ENCODE measurements at places on chromosomes 3 and 15.

DNA sequence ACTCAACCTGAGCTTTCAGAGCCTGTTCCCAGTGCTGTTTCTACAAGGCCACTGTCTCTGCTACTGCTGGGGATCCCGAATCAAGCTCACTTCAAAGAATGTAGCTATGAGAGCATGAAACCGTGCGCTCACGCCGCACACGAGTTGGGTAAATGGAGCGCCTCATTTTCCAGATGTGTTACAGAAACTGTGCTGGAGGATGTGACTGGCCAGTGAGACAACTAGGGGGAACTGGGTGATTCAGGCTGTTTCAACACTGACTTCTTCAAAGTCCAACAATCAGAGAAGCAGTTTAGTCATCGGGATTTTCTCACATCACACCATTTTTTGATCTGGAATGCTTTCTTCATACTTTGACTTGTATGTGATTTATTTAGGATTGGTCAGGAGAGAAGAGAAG lies 3.5 kb downstream of the ZNF710 start:
- DNase-seq: no peak

DNA sequence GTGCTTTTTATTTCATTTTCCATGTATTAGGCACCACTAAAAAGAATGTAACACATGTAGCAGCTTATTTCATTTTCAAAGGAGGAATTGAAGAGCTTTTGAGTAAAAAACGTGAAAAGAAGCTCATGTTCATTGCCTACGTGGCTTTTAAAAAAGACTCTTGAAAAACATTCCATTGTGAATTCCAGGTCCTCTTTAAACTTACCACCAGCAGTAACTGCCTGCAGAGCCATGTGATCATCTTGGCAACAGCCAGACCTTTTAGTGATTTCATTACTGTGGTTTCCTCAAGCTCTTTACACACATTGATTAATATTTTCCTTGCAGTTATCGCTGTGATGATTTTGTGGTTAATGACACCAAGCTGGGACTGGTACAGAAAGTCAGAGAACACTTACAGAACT lies 43.8 kb upstream of the FBXL22 start:
- DNase-seq: peak; percentile 59

- peak; percentile 87 for DNase-seq
Measured at GRCh38 chr3:63349583-63350573, 71.8 kb downstream of the SYNPR start.

DNA sequence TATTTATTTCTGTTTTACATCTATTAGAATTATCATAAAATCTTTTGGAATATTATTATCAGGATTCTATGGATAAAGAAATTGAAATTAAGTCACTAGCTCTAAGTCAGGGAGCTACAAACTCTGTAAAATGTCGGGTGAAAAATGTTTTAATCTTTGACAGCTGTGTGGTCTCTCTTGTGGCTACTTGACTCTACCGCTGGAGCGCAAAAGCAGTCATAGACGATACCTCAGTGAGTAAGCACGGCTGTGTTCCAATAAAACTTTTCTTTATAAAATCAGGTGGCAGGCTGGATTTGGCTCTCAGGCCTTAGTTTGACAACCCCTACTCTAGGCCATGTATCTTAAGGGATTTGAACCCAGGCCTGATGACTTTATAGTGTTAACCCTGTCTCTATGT lies 88.5 kb upstream of the PFN2 start:
- no peak for DNase-seq

GRCh38 chr3:110485389-110485788 lies 586.2 kb upstream of the NECTIN3 start:
- DNase-seq: no peak

GRCh38 chr3:31946484-31947081 lies 34.5 kb downstream of the OSBPL10 start:
- no peak for DNase-seq

DNA sequence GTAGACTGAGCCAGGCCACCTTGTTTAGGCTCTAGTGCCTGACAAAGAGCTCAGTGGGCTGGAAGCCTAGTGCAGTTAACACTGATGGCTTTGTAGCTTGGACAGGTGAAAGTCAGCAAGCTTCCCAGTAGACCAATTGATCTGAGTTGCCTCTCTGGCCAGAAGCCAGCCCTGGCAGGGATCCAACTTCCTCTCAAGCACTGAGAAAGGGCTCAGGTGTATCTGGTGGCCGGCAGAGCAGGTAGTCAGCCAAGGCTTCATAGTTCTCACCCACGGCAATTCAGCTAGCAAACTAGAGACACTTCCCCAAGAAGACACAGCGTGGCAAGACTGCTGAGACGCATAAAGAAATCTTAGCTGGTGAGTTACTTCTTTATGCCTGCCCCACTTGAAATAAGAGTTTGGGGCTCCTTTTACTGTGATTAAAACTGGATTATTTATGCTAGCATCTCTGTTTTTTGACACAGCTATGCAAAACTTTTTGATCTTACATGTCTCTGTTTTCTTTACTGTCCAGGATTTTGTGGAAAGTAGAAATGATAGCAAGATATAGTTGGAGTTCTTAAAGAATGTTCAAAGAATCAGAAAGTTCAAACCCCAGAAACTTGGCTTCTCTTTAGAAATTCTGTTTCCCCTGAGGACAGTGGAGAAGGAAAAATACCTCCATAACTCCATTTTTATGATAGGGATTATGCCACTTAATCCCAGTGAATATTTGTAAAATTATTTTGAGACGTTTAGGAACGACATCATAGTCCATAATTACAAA lies 8.4 kb upstream of the CA12 start:
- peak; percentile 41 for DNase-seq

DNA sequence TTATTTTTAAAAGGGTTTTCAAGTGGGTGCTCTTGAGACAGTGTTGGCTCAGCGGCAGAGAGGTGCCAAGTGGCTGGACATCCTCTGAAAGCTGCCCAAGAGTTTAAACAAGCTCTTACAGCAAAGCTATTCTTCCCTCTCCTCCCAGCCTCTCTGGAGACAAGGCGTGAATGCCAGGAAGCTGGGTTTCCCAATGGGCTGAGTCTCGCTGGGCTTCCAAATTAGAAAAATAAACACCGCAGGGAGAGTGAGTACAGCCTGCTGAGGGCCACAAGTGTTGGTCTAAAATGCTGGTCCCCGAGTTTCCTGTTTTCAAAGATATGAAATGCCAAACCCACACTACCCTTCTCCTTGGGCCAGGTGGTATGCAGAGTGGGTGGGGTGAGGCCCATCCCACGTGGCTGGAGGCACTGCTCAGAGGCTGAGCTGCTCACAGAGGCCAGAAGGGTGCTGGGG lies 36.4 kb downstream of the ZDHHC3 start:
- DNase-seq: no peak

DNA sequence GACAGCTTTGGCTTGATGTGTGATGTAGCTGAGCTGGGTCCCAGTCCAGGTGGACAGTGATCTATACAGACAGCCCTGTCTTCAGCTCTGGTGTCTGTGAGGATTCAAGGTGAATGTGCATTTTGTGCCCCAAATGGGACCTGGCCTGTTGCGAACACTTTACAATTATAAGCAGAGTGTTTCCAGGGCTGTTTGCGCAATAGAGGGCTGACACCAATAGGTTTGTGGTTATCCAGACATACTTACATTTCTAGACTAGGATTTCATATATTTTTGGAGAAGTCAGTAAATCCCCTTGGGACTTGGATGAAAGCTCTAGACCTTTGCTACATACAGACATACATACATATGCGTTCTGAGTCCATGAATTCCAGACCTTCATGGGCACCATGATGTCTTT lies 4.2 kb upstream of the TATDN2 start:
- no peak for DNase-seq

DNA sequence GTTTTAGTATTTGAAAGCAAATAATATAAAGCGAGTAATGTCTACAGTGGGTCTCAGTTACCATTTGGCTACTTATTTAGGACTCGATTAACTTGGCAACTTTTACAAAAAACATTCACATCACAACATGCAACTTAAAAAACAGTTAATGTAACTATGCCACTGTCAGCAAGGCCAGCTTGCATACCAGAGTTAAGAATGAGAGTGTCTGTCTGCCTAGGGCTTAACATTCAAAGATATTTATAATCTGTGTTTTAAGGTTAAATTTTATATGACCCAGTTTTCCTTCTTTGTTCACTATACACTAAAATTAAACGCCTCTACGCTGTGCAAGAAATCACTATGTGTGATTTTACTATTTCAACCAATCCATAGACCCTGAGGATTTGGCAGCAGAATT lies 5.2 kb upstream of the CDAN1 start:
- no peak for DNase-seq

GRCh38 chr3:139202226-139202958 lies 141.4 kb upstream of the MRPS22 start:
- peak; percentile 10 for DNase-seq

- no peak for DNase-seq
Measured at GRCh38 chr15:101525087-101525669, 35.7 kb upstream of the PCSK6 start.

DNA sequence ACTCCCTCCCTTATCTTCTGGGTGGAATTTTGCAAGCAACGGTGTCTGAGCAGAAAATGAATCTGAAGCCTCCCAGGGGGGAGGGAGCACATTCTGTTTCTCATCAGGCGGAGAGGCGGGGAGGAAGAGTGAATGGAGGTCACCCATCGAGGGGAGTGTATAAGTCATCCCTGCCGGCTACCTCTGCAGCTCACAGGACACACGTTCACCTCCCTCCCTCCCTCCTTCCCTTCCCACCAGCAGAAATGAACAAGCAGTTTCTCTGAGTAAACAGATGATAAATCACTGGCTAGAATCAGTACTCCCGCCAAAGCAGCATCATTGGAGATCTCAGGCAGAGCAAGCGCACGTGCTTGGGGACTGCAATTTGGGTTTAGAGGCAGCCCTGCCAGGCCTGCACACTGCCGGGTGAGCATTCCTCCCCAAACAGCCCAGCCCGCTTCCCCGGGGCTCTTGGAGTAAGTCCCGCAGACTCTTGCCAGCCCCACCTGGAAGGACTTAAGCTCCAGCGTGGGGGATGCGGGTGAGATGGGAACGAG lies 38.3 kb downstream of the CPN2 start:
- peak; percentile 69 for DNase-seq

DNA sequence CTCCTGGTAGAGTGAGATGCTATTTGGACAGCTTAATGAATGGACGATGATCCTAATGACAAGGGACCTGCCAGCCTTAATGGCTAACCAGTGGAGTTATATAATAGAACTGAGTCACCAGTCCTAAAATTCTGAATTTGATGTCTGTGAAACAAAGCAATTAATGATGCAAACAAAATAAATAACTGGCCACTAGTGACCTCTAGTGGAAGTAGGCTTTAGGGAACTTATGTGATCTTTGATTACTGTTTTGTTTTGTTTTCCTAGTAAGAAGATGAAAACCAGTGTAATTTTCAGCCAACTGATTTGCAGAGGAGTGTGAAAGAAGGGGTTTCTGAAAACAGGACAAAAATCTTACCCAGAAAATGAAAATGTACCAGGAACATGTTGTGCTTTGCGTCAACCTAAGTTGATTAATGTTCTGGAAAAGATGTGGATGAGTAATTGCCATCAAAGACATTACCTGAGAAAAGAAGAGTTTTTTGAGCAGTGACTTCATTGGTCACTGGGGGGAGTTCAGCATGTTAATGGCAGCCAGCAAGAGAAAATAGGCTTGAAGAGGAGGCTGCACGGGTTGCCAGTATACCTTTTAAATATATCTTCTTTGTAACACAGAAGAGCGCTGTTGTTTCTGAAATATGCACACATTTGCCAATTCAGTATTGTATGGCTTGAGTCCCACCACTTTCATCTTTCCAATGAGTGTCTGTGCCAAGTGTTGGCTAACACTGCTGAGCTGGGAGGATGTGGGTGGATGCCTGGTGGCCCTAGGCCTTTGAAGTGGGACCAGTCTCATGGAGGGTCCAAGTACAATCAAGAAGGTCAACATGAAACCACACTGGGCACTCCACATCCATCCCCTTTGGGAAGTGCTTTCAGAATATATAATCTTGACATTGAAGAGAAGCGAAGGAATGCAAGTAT lies 9.3 kb downstream of the VEPH1 start:
- DNase-seq: peak; percentile 71
